ENCODE measurements at places on chromosomes 16 and 17.

- no peak for DNase-seq
Measured at GRCh38 chr16:66129196-66129595, 237.3 kb upstream of the CDH5 start.

DNA sequence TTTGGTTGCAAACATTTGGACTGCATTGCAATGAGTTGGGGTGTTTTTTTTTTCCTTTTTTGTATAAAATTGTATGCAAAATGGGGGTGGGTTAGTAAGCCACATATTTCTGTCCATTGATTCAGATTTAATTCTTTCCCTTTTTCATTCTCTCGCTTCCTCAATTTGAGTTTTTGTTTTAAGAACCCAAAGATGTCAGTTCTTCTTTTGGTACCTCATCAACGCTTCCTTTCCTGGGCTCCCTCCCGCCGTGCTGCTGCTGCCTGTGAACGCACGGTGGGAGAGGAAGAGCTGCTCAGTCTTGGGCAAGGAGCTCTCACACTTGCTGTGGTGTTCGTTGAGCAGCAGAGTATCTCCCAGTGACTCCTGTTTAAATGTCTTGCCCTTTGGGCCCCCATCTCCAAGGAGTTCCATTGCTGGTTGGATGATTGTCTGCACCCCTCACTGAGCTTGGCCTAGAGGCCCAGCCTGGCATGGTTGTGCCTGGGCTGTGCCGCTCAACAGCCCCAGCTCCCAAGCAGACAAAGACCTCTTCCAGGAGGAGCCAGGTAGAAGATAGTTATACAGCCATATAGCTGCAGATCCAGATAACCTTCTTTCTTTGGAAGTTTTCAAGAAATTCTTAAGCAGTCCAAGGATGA is 13.6 kb downstream of the UBFD1 start:
- no peak for DNase-seq

DNA sequence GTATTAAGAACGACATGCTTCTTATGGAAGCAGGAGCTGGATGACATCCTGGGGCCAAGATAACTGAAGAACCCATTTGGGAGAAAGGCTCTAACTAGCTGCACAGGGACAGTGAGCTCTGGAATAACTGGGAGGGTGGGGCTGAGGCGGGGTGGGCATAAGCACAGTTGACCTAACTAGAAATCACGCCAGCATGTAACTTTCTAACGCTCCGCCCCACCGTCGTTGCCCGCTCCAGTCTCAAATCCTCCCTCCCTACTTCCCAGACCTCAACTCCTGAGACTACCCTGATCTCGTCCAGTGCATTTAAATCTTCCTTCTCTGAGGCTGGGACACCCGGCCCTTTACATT is 436 bp downstream of the PHB1 start:
- no peak for DNase-seq

GRCh38 chr17:59355030-59355701 is 23.7 kb downstream of the YPEL2 start:
- no peak for DNase-seq

DNA sequence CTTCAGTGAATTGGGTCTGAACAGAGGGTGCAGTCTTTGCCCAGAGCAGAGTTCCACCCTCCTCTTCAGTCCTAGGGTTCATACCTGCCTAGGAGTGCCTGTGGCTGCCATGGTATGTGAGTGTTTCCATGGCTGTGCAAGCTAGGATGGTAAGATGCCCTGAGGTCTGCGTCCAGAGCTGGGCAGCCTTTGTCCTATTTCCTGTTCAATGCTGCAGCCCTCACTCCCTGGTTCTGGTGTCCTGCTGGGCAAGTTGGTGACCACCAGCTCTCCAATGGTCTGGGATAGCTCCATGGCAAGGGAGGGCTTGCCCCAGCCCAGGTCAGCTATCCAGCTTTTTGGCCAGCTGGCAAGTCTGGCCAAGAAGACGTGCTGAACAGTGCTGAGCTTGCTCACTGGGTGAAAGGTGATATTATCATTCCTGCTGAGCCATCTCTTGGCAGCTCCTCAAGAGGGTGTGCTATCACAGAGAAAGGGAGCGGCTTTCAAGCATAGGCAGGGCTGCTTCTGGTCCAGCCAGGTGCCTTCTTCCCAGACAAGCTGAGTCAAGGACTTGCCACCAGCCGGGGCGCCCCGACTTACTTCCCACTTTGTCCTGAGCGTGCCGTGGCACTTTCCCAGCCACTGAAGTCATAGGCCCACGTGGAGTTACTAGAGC is 13.0 kb upstream of the NFATC3 start:
- DNase-seq, result peak; percentile 63

GRCh38 chr16:68700120-68700519 is 37.0 kb upstream of the CDH1 start:
- peak; percentile 16 for DNase-seq

All from HS-5 (cell line).